ENCODE measurements at places on chromosomes 16 and 17.

DNA sequence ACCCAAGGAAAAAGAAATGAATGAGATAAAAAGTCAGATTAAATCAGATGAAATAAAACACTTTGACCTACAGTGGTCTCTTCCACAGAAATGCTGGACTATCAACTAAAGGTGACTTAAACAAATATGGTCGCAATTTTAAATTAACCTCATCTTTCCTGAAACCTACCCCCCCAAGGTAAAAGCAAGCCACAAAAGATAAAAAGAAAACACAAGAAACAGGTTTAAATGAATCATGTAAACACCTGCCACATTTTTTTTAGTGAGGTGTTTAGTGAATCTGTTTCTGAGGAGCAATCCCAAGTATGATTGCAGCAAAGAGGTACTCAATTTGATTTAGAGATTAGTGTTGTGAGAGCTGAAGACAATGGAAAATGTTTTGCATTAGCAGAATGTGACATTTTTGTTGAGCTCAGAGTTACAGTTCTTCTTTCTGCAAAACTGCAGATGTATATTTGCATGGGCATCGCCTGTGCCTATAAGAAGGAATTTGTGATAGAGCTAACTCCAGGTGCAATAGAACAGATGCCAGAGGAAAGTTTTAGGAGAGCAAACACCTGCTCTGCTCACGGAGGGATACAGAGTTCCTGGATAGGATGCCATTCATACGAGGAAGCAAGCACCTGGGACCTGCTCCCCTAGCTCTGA lies 3.4 kb upstream of the MMD start:
- DNase-seq = no peak

DNA sequence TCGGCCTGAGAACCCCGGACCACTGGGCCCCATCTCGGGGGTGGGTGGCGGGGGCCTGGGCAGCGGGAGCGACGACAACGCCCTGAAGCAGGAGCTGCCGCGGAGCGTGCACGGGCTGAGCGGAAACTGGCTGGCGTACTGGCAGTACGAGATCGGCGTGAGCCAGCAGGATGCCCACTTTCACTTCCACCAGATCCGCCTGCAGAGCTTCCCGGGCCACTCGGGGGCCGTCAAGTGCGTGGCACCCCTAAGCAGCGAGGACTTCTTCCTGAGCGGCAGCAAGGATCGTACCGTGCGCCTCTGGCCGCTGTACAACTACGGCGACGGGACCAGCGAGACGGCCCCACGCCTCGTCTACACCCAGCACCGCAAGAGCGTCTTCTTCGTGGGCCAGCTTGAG lies 8.9 kb upstream of the SERPINF2 start:
- DNase-seq = no peak

DNA sequence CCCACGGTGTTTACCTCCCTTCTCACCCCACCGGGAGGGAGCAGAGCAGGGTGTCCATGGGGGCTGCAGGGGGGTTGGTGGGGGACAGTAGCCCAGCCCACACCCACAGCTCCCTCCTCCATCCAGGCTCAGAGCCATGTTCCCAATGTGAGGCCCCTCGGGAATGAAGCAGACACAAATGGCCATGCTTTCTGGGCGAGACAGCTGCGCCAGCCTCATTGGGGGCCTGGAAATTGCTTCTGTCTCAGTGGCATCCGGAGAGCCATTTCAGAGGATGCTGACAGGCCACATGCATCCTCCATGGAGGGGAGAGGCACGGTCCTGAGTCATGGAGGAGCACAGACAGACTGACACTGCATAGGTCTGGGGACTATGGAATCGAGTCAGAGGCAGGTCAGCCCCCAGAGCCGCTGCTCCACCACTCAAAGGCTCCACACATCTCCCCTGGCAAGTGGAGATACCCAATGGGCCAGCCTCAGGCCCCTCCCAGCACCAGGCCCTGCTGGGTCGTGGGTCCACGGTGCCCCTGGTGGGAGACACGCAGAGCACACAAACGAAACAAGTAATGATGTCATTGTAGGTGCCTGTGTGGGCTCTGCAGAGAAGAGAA lies 59.6 kb upstream of the ENPP7 start:
- no peak for DNase-seq

DNA sequence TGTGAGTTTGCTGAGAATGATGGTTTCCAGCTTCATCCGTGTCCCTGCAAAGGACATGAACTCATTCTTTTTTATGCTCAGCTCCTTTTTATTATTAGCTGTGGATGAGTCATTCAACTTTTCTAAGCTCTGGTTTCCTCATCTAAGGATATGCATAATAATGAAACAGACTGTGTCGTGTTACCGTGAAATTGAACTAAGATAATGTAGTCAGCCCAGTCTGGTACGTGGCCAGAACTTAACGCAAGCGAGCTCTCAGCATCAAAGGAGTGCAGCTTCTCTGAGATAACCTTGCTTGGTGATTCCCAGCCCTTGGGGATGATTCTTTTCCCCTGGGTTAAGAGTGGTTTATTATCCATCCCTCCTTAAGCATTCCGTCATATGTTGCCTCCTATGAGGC lies 454.3 kb upstream of the EEF2KMT start:
- DNase-seq = no peak

GRCh38 chr16:22633280-22633679 lies 122.6 kb downstream of the NPIPB5 start:
- DNase-seq = no peak

GRCh38 chr16:67741118-67741517 lies 22.0 kb upstream of the GFOD2 start:
- DNase-seq = no peak

- DNase-seq = peak; percentile 63
Measured at GRCh38 chr17:4947411-4948165, 742 bp downstream of the PFN1 start.

DNA sequence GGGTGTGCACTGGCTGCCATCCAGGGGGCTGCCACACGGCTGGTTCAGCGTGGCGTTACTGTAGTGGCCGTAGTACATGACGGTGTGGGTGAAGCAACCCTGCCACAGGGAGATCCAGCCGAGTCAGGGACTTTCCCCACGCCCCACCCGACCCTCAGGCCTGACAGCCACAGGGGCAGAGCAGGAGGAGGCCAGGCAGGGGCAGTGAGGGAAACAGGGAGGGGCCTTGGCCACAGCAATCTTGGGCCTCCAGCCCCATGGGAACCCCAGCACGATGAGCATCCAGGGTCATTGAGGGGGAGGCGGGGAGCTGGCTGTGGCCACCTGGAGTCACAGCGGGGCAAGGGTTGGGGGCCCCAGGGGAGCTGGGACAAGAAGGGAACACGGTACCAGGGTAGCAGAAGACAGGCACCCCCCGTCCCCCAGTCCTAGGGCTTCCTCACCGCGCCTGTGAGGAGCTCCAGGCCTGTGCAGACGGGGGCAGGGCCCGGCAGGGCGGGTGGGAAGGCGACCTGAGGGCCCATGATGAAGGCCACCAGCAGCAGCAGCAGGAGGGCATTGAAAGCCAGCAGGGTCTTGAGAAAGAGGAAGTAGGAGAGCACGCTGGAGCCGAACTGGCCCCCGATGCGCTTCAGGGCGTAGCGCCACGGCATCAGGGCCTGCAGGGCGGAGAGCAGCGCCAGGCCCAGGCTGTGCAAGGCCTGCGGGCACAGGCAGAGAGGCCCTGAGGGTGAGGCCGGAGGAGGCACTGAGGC lies 4.3 kb downstream of the TMC6 start:
- no peak for DNase-seq

- no peak for DNase-seq
Measured at GRCh38 chr16:24748242-24748641, 18.8 kb downstream of the TNRC6A start.
